ENCODE measurements at places on chromosomes 2 and 18.

DNA sequence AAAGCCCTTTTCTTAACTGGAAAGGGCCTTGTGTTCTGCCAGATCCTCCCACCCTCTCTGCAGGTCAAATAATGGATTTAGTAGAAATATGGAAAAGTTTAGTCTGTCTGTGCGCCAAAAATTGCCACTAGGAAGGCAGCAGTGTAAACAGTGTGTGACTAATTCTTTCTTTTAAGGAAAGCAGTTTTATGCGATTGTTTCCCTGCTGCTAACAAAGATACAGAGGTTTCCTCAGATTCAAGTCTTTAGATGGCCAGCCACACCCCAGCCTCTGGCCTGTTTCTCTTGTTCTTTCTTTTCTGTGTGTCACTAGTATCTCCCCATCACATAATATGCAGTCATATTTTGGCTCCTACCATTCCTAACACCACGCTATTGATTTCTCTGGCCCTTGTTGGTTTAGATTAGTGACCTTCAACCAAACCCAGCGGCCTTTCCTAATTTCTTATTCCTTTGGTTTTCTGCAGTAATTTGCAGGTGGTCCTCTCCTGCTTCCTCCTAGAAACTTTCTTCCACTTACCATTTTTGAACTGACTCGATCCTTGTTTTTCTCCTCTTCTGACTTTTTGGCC, 157.4 kb downstream of the LTBP1 start:
- no peak for DNase-seq

- DNase-seq: no peak
Observed at GRCh38 chr2:218009231-218009630, 6.4 kb upstream of the TNS1 start.

GRCh38 chr18:24128700-24129099, 10.2 kb upstream of the CABYR start:
- DNase-seq: no peak

- DNase-seq: no peak
Observed at GRCh38 chr2:38554973-38555595, 47.6 kb downstream of the HNRNPLL start.

DNA sequence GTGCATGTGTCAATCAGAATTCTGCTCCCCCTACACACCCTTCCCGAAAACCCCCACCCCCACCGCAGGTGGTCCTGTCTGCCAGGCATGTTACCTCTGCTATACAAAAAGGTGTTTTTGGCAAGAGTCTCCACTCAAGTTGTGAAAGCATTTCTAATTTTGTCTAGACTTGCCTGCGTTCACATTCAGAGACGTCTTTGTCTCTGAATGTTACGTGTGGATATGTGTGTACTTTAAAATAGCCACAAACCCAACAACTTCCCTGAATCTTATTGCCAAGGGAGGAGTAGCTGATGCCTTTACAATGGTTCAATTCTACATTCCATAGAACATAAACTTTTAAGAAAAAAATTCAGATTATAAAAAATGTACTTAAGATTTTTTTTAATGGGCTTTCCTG, 66.6 kb downstream of the ITGA4 start:
- no peak for DNase-seq

DNA sequence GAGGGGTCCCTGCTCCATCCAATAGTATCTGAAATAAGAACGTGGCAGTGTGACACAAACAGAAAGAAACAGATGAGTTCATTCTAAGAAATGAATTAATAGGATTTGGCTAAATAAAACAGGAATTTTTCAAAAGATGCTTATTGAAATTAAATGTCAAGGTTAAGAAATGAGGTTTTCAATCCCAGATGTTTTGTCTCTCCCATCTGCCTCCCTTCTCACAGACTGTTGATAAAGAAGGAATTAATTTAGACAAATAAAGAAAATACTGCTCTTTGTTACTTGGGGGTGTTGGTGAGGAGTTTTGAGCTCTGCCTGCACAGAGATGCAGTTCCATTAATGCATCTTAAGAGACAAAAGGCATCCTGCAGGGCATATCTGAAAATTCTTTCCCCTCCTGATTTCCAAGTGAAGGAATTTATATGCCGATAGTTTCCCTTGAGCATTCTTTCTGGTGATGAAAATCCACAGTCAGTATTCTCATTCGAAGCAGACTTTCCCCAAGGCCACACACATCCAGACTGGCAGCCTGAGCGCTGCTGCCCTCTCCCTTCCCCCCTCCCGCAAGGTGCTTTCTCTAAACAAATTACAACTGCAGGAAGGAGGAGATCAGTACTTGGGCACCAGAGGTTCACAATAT, 385.4 kb upstream of the RND3 start:
- peak; percentile 52 for DNase-seq

- no peak for DNase-seq
Observed at GRCh38 chr2:15761056-15761455, 169.4 kb downstream of the DDX1 start.

Data from adrenal gland (tissue), 19 donors.